ENCODE measurements at places on chromosomes 1 and 21.
A peak's percentile ranks its signal among the peaks of the same experiment; 100 is the strongest.

DNA sequence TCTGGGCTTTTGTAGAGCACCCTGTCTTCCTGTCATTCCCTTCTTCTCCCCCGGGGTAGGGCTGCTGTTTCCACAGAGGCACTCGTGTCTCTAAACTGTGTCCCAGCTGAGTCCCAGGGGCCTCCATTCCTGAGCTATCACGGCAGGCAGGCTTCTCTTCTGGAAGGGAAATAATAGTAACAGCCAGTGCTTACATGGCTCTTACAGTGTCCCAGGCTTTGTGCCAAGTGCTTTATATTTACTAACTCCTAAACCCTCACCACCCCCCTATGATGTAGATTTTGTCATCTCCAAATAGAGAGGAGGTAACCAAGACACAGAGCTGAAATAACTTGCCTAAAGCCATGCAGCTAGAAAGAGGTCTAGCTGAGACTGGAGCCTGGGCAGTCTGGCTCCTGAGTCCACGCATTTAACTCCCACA lies 1.4 kb upstream of the CELF3 start:
- DNase-seq, result no peak

GRCh38 chr21:46213620-46214286 lies 14.8 kb downstream of the LSS start:
- no peak for DNase-seq

GRCh38 chr1:86753700-86754099 lies 49.3 kb downstream of the SH3GLB1 start:
- no peak for DNase-seq

GRCh38 chr1:100265562-100265930 lies 470 bp upstream of the RTCA start:
- DNase-seq, result no peak

DNA sequence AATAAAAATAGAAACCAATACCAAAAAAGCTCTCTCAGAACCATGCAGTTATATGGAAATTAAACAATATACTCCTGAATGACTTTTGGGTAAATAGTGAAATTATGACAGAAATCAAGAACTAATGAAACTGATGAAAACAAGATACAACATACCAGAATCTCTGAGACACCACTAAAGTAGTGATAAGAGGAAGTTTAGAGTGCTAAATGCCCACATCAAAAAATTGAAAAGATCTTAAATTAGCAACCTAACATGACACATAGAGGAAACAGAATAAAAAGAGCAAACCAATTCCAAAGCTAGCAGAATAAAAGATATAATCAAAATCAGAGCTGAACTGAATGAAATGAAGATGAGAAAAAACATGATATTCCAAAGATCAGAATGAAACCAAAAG lies 430.9 kb downstream of the LTN1 start:
- DNase-seq, result no peak

DNA sequence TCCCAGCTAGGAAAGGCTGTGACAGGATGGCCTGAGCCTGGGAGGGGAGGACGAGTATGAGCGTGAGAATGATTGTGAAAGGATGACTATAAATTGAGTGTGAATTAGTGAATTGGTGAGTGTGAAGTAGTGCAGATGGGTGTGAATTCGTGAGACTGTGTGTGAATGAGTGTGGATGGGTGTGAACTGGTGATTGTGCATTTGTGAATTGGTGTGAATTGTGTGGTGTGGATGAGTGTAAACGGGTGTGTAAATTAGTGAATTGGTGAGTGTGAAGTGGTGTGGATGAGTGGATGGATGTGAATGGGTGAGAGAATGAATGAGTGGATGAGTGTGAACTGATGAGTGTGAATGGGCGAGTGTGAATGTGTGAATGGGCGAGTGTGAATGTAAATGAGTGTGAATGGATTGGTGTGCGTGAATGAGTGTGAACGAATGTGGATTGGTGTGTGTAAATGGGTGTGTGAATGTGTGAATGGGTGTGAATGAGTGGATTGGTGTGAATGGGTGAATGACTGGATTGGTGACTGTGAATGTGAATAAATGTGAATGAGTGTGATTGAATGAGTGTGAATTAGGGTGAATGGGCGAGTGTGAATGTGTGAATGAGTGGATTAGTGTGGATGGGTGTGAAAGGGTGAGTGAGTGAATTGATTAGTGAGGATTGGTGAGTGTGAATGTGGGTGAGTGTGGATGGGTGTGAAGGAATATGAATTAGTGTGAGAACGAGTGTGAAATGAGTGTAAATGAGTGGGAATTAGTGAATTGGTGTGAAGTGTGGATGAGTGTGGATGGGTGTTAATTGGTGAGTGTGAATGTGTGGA lies 7.7 kb upstream of the MXRA8 start:
- DNase-seq, result no peak

GRCh38 chr1:151858030-151858746 lies 4.7 kb upstream of the THEM5 start:
- no peak for DNase-seq

GRCh38 chr21:25551569-25551968 lies 55.7 kb downstream of the MRPL39 start:
- DNase-seq, result no peak

GRCh38 chr21:38206646-38207045 lies 50.1 kb upstream of the KCNJ15 start:
- DNase-seq, result no peak

DNA sequence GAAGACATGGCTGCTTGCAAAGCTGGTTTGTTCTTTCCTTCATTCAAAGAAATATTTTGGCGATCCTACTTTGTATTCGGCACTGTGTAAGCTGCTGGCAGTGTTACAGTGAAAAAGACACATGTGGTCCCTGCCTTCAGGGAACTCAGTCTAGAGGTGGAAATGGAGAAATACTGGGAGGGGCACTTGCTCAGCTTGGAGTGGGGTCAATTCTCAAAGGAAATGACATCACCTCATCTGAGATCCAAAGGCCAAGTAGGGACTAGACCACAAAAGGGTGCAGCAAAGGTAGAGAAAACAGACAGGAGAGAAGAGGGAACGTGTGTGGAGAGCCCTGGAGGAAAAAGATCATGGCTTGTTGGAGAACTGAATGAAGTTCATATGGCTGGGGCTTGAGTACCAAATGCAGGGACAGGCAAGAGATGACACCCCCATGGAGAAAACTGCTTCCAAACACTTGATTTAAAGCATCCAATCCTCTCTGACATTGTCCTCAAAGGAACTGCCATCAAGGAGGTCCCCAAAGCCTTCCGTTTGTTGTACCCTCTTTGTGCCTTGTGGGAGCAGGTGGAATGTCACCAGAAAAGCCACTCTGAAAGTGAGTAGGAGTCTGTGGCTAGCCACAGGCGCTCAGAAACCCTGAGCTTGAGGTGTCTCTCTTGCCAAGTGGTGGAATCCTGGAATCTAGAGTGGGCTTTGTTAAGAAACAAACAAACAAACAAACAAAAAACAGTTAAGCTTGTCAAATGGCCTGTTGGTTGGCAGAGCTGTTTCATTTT lies 48.3 kb upstream of the TDRD10 start:
- DNase-seq, result no peak

- no peak for DNase-seq
Observed at GRCh38 chr21:34567604-34568155, 47.2 kb downstream of the RCAN1 start.

- no peak for DNase-seq
Observed at GRCh38 chr1:234969581-234970400, 158.8 kb downstream of the TOMM20 start.

- DNase-seq, result no peak
Observed at GRCh38 chr21:35711661-35712060, 348.7 kb downstream of the SETD4 start.

DNA sequence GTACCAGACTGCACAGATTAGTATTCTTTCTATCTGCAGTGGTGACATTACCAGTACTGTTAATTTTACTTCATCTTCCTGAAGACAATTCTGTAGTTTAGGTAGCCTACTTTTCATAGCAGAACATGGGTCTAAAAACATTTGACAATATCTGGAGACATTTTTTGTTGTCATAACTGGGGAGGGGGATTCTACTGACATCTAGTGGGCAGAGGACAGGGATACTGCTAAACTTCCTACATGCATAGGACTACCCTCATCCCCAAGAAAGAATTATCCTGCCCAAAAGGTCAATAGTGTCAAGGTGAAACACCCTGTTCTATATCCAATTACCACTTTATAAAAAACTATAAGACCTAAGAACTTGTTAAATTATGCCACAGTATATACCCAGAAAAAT lies 3.4 kb upstream of the ARHGAP29 start:
- no peak for DNase-seq

GRCh38 chr1:11654137-11654938 lies at the start of the genes FBXO2 and FBXO44:
FBXO2 (minus strand) TSS chr1:11654429; CDS start chr1:11654340, 89 bp downstream.
FBXO44 (plus strand) TSS chr1:11654877; CDS start chr1:11655836, 959 bp downstream.
- peak; percentile 45 for DNase-seq

DNA sequence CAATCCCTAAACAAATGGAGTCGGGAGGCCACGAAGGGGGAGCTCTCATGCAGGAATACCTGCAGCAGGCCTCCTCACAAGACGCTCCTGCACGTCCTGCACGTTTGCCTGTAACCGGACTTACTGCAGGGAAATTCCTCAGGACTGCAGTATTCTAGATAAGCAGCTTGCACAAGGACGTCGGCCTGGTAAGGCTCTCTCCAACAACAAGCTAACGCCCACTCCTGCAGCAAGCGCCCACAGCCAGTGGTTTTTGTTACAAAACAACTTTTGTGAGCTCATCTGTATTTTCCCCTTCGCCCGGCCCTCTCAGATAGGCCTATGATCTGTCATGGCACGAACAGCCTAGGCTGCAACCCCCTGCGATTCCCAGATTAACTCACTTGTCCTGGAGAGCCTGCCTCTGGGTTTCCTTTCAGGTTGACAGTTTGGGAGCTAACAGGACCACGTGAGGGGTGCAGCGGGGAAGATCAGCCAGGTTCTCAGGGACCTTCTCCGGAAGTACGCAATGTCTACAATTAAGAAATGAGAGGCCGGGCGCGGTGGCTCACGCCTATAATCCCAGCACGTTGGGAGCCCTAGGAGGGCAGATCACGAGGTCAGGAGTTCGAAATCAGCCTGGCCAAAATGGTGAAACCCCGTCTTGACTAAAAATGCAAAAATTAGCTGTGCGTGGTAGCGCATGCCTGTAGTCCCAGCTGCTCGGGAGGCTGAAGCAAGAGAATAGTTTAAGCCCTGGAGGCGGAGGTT lies 921 bp upstream of the MIB2 start:
- peak; percentile 51 for DNase-seq

GRCh38 chr1:58082596-58082995 lies 463.9 kb downstream of the OMA1 start:
- no peak for DNase-seq

GRCh38 chr1:41416552-41417334 lies 55.5 kb downstream of the FOXO6 start:
- DNase-seq, result peak; percentile 40

GRCh38 chr21:15425049-15425448 lies 304.7 kb upstream of the USP25 start:
- DNase-seq, result no peak

- no peak for DNase-seq
Observed at GRCh38 chr1:107378426-107378825, 237.6 kb downstream of the NTNG1 start.

GRCh38 chr1:202397256-202397655 lies 48.8 kb downstream of the PPP1R12B start:
- no peak for DNase-seq

DNA sequence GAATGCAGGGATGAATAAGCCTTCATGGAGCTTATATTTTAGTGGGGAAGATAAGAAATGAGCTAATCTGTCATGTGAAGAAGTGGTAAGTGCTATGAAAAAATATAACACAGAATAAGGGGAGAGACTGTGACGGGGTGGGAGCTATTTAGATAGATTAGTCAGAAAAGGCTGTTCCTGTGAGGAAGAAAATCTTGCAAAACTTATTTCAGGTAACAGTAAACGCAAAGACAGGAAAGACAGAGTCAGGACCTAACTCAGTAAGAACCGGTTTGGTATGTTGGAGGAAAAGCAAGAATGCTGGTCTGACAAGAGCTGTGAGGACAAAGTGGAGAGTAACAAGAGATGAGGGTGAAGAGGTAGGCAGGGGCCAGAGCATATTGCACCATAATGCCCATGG lies 22.0 kb downstream of the GNAI3 start:
- no peak for DNase-seq

- DNase-seq, result no peak
Observed at GRCh38 chr1:22711591-22712501, 1.2 kb downstream of the EPHB2 start.

DNA sequence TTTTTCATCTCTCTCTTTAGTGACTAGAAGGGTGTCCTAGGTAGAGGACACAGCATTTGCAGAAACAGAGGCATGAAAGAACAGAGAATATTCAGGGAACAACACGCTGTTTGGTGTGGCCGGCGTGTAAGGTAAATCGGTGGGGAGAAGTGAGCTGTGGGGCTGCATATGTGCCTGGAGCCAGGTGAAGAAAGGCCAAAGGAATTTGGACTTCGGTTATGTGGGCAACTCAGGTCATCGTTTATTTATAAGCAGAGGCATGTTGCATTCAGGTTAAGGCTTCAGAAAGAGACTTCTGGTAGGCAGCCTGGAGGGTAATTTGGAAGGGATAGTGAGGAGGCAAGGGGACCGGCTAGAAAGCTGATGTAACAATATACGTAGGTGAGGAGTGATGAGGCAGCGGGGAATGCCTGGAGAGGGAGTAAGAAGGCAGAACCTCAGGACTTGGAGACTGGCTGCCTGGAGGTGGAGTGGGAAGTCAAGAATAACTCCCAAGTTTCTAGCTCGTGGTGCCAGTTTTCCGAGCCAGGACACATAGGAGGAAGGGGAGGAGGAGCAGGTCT lies 64.1 kb upstream of the ACOT11 start:
- no peak for DNase-seq
